ENCODE measurements at places on chromosomes 2 and 18.
A peak's percentile ranks its signal among the peaks of the same experiment; 100 is the strongest.

GRCh38 chr2:43050866-43051265, 175.5 kb downstream of the ZFP36L2 start:
- no peak for DNase-seq

- DNase-seq = no peak
Observed at GRCh38 chr2:120313695-120314615, 32.0 kb upstream of the INHBB start.

- DNase-seq = no peak
Observed at GRCh38 chr2:120220756-120221155, 2.4 kb downstream of the TMEM185B start.

GRCh38 chr2:68412127-68412819, 47.2 kb downstream of the PLEK start:
- DNase-seq = no peak

GRCh38 chr18:80210312-80211083, 36.8 kb downstream of the PARD6G start:
- no peak for DNase-seq

- no peak for DNase-seq
Observed at GRCh38 chr2:175195012-175195411, 13.5 kb upstream of the ATP5MC3 start.

DNA sequence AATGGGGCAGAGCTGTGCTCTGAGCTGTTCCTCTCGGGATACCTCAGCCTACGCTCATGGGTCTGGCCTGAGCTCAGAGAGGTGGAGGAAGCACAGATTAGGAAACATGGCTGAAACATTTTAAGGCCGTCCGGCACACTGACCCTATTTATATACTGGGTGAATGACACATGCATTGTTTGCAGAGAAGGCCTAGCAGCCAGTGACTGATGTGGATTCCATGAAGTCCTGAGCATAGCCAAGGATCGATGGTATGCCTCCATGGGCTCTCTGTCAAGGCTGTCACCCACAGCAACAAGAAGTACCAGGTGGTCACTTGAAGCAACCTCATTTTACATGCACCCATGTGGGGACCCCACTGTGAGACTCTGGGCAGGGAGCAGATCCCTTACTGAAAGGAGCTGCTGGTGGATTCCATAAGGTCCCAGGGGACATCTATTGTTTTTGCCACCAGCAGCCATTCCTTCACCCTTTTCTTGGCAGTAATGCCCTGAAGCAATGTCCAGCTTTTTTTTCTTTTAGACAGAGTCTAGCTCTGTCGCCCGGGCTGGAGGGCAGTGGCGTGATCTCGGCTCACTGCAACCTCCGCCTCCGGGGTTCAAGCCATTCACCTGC, 8.4 kb downstream of the PTMA start:
- peak; percentile 65 for DNase-seq

All from AG10803 (cell line).